ENCODE measurements at places on chromosomes 5 and 9.

DNA sequence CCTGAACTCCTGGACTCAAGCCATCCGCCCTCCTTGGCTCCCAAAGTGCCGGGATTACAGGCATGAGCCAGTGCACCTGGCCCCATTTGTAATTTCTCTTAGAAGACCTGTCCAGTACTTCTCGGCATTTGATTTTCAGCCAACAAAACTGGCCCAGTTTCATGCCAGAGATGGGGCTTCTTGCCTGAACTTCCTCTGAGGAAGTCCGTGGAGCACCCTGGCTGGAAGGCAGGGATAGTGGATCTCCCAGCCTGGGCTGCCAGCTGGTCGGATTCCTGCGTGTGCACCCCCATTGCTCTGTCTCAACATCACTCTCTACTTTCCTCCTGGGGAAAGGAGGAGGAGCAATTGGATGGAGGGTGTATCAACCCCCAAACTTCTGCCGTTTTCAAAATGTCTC lies 39.0 kb downstream of the FAM78A start:
- DNase-seq, result no peak

DNA sequence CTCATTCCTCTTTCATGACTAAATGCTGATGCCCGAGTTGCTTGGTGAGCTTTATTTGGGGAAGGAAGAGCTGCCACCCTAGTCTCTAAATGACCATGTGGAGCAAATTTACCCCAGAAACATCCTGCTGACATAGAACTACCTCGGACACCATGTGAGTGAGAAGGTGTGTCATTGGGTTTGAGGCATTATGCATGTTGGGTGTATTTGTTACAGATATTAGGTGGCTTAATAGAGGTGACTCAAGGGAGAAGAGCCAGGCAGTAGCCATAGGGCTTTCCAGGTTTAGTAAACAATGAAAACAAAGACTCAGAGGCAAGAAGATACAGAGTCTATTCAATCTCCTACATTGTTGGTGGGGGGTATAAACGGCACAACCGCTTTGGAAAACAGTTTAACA lies 581.5 kb downstream of the CCDC171 start:
- no peak for DNase-seq

DNA sequence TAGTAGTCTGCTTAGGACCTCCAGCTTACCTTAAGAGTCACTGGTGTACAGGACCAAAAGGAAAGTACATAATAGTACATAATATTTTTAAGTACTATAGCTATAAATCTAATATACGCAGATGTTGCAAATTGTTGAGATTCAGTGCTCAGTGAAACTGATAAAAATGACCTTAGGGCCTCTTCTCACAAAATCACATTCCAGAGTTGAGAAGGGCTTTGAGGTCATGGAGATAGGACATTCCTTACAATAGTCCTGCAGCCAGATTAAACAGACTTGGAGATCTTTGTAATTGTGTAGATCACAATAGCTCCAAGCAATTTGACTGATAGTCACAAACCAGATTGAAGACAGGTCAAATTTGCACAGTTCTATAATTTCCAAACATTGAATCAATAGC lies 37.7 kb upstream of the PCSK1 start:
- DNase-seq, result no peak

GRCh38 chr9:133153227-133154096 lies 10.3 kb downstream of the GBGT1 start:
- no peak for DNase-seq

DNA sequence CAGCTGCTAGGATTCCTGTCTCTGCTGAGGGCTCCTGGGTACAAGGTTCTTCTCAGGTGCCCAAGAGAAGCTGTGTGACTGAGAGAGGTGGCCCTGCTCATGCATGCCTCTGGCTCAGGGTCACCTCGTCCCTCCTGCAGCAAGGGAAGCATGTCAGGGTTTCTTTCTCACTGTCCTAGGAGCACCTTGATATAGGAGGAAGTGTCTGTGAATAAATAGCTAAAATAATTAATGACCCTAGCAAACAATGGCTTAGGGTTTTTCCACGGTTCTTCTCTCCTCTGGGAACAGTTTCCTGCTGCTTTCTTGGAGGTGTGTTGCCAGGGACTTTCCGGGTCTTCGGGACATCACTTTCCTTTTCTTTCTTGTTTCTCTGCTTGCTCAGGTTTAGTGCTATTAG lies 87.2 kb downstream of the ARHGAP26 start:
- no peak for DNase-seq

DNA sequence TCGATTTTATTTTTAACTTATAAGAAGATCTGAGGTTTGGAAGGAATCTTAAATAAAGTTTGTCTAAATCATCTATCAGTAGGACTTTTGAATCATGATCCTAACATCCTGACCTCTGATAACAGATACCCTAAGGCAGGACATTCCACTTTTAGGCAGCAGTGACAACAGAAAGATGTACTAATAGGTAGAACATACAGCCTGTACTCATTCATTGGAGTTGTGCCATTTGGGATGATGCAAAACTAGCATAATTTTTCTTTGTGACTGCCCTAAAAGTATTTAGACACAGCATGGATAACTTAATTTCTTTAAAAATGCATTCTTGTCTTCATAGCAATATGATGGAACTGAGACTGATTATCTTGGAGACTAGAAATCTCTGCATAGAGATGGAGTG lies 39.7 kb downstream of the CDC42SE2 start:
- no peak for DNase-seq

DNA sequence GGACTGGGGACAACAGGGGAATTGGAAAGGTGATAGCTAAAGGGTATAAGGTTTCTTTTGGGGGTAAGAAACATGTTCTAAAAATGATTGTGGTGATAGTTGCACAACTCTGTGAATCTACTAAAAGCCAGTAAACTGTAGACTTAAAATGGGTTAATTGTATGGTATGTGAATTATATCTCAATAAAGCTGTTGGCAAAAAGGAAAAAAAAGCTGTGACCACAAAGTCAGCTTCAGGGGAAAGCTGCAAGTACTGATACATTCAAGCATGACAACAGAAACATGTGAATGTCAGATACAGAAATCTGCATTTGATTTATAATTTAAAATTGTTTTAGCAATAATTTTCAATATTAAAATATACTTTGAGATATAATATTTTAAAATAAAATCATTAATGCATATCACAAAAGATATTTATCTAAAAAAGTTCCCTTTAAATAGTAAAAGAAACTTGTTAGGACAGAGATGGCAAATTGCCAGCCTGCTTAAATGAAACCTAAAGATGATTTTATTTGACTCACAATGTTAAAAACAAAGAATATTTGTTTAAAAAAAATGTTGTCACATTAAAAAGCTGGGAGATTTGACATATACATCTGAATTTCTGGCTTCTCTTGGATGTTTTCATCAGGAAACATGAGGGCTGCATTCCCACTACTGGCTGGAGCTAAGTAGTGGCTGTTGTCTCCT lies 66.0 kb downstream of the TBCA start:
- no peak for DNase-seq

DNA sequence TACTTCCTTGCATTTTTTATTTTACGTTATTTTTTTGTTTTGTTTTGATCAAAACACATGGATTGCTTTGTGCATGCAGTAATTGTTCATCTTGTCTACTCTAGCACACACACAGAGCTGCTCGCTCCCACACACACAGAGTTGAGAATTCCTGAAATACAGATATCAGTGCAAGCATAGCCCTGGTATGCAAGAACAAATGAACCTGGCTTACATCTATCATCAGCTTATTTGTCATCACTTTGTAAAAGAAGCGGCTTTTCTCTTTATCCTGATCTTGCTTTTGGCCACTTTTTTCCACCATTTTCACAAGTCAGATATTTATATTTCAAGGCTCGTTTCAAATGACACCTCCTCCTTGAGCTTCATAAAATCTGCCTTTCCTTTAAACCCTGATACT lies 1435.7 kb downstream of the MAT2B start:
- DNase-seq, result no peak

GRCh38 chr5:176396330-176396729 lies 7.8 kb downstream of the HIGD2A start:
- DNase-seq, result peak; percentile 85

DNA sequence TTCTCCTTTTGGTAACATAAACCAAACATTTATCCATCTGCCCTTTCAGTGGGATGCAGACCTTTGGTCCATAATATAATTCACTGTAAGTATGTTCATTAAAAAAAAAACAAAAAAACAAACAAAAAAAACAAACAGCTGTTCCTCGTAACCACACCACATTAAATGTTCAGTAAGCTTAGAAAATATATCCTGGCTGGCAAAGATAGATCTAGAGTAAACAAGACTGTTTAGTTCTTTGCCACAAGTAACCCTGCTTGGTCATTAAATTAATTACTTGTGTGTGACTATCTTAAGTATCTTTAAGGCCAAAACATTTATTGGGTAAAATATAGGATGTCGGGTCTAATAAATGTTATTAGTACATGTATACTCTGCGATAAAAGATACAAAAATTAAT lies 1717.1 kb downstream of the EFNA5 start:
- no peak for DNase-seq

DNA sequence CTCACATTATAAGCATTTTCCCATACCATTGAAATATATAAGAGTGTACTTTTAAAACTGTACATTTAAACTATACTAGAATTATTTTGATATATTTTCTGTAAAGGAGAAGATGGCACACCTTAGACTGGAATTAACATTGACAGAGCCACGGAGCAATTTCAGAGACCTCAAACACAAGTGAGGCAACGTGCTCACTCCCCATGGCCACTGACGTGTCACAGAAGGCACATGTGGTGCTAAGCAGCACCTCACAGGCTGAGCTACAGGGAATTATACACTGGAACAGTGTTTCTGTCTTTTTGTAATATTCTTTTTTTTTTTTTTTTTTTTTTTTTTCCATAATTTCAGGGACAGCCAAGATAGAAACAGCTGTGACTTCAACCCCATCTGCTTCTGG lies 66.5 kb downstream of the NUP214 start:
- DNase-seq, result no peak

DNA sequence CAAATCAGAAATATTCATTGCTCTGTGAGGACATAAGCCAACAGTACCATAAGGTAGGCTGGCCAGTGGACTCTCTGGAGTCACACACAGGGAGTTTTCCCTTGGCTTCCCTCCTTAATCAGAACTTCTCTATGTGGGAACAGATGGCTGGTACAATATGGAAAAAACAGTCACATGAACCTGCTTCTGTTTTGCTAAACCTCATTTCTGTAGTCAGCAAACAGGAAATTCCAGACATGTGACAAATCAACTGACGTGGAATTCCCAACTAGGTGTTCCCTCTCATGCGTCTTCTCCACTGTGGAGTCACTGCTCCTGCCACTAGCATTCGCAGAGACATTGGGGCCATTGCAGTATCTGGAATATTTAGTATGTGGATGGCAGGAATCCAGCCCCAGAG lies 617.6 kb downstream of the KIF4B start:
- DNase-seq, result peak; percentile 59

DNA sequence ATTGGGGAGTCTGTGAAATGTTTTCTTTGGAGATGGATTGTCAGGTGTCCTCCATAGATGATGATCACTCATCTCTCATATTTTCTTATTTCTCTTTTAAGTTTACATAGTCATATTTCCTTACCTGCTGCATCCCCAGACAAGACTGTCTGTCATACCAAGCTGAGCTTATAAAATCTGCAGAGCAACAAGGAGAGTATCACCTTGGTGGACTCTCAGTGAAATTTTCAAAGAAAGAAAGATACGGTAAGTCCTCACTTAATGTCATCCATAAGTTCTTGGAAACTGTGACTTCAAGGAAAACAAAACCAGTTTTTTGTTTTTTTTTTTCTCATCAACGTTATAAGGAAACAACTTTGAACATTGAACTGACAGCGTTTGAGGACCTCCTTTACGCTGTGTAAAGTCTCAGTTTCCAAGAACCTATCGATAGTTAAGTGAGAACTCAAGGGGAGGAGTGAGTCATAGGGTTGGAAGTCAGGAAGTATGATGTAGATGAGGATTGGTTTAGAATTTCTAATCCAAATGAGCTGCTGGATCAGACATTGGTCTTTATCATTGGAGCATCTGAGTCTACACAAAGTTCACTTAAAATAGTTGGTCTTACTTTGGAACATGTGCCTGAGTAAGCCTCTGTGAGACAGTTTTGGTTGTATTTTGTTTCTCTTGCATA lies 45.5 kb downstream of the SPIN1 start:
- no peak for DNase-seq

DNA sequence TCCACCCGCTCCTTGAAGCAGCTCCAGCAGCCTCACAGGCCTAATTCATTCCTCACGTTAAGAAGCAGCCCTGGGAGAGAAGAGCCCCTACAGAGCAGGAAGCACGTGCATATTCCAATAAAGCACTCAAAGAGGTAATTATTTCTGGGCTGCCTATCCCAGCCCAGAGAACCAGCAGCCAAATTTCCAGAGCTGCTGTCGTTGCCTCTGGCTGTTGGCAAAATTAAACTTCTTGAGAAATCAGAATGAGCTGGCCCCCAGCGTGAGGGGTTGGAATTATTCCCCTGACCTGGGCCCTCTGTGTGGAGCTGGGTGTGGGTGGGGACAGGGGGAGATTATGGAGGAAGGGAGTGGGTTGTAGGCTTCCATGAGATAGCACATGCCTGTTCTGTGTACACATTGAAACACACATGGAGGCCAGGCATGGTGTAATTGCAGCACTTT lies 86.8 kb upstream of the HSPA9 start:
- DNase-seq, result no peak

- DNase-seq, result no peak
These were observed 7.0 kb upstream of the MAMDC2 start for GRCh38 chr9:70036641-70037040.

DNA sequence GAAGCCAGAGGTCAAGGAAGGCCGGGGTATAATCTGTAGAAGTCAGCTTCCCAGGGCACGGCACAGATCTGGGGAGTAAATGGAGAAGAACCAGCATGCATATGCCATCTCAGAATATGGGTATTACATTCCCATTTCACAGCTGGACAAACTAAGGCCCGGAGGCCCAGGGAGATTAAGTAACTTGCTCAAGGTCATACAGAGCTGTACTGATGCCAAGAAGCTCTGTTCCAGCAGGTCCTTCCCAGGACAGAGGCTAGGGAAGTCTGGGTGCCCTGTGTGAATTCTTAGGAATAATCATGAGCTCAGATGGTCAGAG lies 19.2 kb downstream of the COL27A1 start:
- DNase-seq, result no peak

All from NCI-H524 (cell line).